ENCODE measurements at places on chromosomes 7 and 10. TPM values are rescaled to one million over a fixed set of nuclear protein-coding genes. Genes with fewer than 3 reads are reported as not detected.
A peak's percentile ranks its signal among the peaks of the same experiment; 100 is the strongest.

Gene PTPRN2
- total RNA-seq, result 2.5 TPM

GRCh38 chr7:28955356-28955717, 2.8 kb downstream of the TRIL start:
- DNase-seq, result no peak

Gene ZNF212
- 17.0 TPM for total RNA-seq

GRCh38 chr10:82252081-82252480, 377.1 kb downstream of the NRG3 start:
- no peak for DNase-seq

Gene KCND2
- not detected for total RNA-seq

DNA sequence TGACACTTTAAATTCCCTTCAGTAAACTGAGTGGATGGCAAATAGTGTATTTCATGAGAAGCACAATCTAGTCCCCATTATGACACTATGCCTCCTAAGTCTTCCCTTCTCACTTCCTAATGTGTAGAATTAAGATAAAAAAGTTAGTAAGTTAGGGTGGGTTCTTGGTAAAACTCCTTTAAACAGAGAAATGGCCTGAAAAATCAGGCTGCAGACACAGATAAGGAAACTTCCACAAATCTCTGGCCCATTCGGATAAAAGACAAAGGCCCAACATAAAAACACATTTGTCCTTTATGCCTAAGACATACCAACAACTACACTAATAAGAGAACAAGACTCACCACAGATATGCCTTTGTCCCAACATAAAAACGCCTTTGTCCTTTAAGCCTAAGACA, 21.5 kb downstream of the AKR1C8 start:
- DNase-seq, result no peak

Gene TRA2A
- 269 TPM for total RNA-seq

DNA sequence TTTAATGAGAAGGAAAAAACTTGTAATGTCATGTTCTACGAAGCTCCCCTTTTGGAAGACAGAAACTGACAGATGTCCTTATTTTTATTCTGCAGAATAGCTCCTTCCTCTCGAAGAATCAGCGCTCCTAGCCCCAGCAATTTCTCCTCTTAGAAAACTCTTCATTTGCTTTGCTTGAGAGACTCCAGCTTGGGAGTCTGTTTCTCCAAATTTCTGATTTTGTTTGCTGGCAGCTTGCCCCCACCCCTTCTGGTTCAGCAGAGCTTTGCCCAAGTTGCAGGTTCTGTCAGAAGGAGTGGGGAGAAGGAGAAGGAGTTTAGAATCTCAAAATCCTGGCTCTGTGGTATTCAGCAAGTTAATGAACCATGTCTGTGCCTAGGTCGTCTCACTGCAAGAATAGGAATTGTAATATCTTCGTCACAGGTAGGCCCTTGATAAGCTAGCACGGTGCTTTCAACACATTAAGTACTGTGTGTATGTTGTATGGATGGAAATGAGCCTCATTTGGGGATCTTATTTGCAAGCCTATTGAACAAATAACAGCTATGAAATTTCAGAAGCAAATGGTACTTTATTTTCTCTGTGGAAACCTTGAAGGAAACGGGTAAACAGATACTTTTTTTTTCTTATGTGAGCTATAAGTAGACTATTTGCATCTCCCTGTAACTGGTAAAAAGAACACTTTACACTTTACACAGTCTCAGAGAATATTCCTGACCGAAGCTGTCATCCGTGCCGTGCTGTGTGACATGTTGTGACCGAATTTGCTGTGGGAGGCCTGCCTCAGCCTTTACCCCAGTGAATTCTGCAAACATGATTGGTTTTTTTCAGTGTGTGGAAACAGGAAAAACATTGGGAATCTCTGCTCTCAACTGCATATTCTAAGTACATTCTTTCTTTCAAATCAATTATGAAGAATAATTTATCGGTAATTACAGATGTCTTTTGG, 290.9 kb downstream of the CAMK1D start:
- DNase-seq, result no peak

Gene LRRTM3
- not detected for total RNA-seq

Gene CPA2
- total RNA-seq, result not detected

Gene SPDYE8
- total RNA-seq, result not detected

Gene COL13A1
- 5.2 TPM for total RNA-seq

GRCh38 chr10:43211030-43211429, 55.8 kb downstream of the RASGEF1A start:
- no peak for DNase-seq

DNA sequence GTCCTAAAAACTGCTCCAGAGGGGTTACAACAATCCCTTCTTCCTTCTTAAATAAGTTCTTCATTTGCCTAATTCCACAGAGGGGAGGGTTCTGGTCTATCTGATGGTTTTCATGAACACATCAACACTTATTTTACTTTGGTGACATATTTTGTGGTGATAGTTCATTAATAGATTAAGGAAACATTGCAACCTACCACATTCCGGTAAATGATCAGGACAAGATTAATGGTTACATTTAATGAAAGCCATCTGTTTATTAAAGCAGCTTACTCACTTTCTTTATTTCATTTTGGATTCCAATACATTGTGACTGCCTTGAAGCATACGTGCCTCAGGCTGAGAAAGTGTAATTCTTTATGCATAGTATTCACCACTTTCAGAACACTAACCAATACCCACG, 101.0 kb downstream of the SKIDA1 start:
- DNase-seq, result no peak

- DNase-seq, result no peak
Observed at GRCh38 chr7:107962817-107963216, 40.1 kb downstream of the LAMB1 start.

Gene TACR2
- total RNA-seq, result not detected

DNA sequence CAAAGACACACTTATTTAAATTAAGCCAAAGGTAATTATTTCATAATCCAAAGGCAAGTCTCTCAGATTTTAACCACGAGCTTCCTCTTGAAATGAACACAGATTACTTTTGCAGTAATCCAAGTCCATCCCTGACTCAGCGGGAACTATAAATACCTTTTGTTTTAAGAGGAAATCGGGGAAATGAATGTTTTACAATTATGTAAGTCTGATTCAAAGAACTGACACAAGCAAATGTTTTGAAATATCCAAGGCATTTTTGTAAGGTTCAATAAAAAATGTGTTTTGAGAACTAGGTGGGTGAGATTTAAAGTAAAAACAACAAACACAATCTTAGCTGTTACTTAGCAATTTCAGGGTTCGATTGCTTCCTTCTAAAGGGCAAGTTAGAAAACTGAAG, 179.8 kb upstream of the ASAH2 start:
- no peak for DNase-seq

DNA sequence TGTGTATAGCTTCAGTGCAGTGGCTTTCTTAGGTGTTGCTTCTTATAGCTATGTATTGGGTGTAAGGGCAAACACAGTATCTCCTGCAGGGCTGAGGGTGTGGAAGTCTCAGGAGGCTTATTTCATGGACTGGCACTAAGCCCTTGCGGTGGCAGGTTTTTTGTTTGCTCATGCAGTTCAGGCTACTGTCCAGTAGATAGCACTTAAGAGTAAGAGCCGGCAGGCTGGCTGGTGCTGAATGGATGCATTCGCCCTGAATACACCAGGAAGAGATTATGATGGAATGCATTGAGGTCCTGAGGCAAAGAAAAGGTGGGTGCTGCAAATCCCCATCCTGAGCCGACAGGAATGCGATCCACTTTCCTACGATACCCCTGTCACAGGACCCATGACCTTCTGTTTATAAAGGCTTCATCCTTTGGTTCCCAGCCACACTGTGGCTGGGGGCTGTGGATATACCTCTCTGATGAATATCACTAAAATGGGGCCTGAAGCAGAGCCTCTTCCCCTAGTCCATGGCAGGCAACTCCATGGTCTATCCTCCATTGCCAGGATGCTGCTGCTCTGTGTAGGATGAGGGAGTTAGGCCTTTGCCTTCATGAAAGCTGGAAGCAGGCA, 44.9 kb downstream of the ANXA8 start:
- no peak for DNase-seq

DNA sequence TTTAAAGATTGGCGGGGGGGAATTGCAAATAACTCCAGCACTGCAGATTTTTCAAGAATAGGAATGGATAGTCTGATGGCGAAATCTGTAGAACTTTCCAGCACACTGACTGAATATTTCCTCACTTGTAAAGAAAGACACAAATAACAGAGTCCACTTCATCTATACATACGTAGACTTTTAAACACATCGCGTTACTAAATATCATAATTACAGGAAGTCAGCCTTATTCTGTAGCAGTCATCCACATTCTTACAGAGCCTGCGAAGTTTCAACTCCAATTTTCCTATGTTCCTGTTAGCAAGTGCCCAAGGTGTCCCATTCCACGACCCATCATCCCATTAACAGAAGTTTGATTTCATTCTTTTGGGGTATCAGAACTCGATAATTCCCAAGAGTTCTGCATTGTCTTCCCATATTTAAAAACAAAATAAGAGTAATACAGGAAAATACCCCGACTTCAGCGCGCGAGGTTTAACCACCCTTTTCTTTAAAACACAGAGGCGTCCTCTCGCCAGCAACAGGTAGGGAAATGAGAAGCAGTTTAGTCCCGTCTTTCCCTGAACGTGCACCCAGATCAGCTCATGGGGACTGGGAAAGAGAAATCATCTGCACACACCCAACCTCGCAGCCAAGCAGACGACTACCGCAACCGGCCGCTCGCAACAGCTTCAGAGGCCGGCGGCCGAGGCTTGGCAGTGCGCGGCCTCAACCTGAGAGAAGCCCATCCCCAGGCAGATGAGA, 880 bp downstream of the HERC4 start:
- peak; percentile 28 for DNase-seq

DNA sequence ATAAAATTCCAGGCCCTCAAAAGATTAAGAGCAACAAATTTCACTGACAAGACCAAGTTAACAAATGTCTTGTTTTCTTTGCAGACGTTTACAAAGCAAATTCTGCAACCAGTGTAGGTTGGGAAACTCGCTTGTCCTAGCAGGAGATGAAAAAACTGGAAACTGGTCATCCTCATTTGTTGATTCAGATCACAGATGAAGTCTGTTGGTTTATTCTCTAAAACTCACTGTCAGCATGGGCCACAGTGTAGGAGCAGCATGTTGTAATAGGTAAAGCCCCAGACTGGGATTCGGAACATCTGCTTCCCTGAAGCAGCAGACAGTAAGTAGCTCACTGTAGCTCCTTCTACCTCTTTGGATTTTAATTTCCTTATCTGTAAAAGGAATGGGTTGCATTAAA, 31.5 kb downstream of the PANK1 start:
- no peak for DNase-seq

DNA sequence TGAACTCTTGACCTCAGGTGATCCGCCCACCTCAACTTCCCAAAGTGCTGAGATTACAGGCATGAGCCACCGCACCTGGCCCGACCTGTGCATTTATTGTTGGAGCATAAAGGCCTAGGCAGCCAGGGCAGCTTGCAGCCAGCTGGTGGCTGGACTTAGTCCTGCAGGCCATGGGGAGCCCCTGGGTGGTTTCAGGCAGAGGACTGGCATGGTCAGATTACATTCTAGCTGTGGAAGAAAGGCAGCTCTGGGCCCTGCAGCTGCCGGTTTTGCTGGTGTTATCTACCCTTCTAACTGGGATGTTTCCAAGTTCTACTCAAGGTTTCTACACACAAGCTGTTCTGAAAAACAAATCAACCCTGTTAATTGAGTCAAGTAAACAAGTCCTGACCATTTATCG, 22.7 kb upstream of the MKRN1 start:
- no peak for DNase-seq

Gene FFAR4
- not detected for total RNA-seq

GRCh38 chr7:91285696-91286355, 21.6 kb downstream of the FZD1 start:
- DNase-seq, result no peak

- DNase-seq, result no peak
Observed at GRCh38 chr7:3157566-3158287, 114.1 kb upstream of the CARD11 start.

- no peak for DNase-seq
Observed at GRCh38 chr10:52551046-52551445, 221.5 kb downstream of the MBL2 start.

- no peak for DNase-seq
Observed at GRCh38 chr7:26419198-26419597, 127.5 kb downstream of the SNX10 start.

Gene EBLN1
- total RNA-seq, result not detected

Gene GIMAP5
- total RNA-seq, result 29.2 TPM

DNA sequence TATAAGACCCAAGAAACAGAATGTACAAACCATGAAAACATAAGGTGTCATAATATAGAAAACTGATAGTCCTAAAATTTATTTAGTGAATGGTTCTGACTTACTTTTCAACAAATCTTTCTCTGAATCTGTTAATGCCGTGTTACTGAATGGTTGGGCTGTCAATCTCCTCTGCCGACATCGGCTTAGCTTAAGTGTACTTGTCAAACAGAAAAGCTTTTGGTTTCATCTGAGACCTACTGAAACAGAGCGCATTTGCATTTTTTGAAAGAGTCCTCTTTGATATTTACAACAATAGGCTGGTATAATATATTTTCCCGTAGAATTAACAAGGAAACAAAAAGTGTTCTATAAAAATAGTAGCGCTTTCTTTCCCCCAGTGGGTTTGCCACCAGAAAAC, 120.9 kb upstream of the ZNF804B start:
- no peak for DNase-seq

- DNase-seq, result no peak
Observed at GRCh38 chr10:78081292-78081691, 47.6 kb downstream of the RPS24 start.

Gene GIMAP1
- 23.9 TPM for total RNA-seq

Gene RALA
- 22.0 TPM for total RNA-seq

DNA sequence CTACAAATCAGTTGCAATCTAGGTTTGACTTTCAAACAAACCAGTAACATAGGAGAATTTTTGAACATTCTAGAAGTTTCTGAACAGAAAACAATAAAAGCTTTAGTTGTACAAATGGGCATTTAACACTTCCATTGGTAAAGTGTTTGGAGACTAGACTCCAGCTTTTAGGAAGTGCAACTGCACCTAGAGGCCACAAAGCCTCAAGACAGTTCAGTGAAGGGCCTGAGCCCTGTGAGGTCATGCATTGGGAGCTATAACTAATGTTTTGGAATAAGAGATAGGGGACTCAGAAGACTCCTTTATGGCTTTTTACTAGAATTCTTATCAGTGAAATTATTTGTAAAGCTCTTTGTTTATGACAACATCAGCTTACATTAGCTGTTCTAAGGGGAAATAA, 3.0 kb upstream of the EPHB6 start:
- DNase-seq, result no peak

DNA sequence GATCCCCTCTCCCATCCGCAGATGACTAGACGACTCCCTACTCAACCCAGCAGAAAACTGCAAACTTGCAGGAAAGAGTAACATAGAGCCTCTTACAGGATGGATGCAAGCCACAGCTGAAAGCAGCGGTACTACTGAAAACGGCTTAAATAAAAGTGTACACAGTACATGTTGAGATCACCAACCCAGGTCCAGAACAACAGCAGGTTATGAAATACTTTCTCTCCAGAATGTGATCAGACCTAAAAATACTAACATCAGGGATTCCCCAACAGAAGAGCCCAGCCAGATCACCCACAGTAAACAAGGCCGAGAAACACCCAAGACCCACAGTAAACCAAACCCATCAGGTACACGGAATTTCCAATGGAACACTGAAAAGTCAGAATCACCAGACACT, 13.2 kb downstream of the ATE1 start:
- no peak for DNase-seq
